ENCODE measurements at places on chromosomes 3 and 15.

DNA sequence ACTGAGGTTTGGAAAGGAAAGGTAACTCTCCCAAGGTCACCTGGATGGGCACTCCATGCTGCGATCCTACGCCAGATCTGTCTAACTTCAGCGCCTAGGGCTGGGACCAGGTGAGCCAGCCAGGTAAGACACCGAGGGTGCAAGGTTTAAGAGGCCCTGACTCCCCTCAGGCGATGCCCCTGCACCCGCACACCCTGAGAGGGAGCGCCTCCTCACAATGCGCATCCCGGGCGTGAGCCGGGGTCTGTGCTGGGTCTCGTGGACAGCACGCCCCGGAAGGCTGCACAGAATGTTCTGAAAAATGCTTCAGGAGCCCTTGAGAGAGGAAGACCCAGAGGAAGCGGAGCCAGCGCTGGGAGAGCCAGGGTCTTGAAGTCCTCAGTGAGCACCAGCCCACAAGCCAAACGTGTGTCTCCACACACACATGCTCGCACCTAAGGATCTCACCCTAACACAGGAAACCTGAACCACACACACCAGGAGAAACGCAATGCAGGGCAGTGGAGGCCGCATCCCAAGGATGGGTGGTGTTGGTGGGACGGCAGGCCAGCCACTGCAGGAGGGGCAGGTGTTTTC is 142.0 kb downstream of the ADAMTS17 start:
- DNase-seq = no peak

DNA sequence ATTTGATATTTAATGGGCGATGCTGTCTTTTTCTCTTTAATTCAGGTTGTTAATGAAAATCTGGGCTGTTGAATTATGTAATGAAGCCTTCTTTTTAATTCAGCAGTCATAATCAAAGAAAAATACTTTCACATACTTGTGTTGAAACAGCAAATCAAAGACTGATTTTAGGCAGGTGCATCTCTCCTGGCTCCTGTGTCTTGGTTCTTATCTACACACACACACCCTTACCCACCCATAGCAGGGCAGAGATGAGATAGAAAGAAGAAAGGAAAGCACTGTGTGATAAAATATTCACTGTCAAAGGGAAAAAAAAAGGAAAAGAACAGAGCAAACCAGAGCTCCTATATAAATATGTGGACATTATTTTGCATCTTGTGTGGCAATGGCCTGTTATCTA is 130.6 kb upstream of the CGNL1 start:
- DNase-seq = no peak

GRCh38 chr3:138227650-138228049 is 40.5 kb downstream of the ARMC8 start:
- DNase-seq = no peak

DNA sequence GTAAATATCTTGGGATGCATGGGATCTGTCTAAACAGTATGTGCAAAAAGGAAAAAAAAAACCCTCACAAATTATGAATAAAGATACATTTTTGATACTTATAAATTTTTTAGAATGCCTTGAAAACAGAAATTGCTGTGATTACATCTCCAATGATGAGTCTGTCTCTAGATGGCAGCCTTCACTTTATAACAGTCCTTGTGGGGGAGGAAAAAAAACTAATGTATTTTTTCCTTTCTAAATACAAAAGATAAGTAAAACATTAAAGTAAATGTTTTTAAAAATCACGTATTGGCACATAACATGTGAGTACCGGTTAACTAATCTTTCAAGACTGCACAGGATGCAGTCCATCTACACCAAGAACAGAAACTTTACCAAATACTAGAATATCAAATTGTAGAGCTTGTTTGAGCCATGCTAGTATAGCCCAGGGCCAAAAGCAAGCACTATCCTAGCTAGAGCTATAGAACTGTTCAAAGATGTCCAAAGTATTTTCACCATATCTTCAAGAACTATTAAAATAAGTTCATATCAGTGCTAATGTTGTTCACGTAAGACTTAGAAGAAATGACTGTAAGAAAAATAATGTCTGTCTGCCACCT is 206.4 kb downstream of the STAG1 start:
- DNase-seq = no peak

- DNase-seq = no peak
These were observed 25.9 kb downstream of the RNF111 start for GRCh38 chr15:59013246-59013873.

- DNase-seq = no peak
These were observed 181.7 kb downstream of the TPRG1 start for GRCh38 chr3:189353318-189353965.

DNA sequence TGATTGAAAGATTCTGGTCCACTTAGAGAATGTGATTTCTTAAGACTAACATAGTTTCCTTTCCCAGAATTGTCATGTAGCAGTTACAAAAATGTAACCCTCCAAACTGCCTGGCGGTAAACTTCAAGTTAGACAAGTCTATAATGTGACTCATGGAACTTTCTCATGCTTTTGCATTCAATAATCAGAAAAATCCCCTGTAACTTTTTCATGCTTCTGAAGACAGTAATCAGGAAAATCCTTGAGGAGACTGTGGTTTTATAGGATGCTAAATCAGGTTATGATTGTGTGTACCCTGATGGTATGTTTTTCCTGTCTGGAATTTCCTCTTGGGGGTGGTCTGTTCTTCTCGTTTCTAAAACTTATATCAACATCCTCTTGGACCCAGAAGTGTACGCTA is 74.0 kb upstream of the RARB start:
- DNase-seq = no peak

Measured in activated CD8-positive, alpha-beta memory T cell treated with anti-CD3 and anti-CD28 coated beads, Interleukin-2, amount 10 ng/mL, durations not matched to agents 7 days and 5 days (primary cell).